ENCODE measurements at places on chromosomes 6 and 20.
A peak's percentile ranks its signal among the peaks of the same experiment; 100 is the strongest.

DNA sequence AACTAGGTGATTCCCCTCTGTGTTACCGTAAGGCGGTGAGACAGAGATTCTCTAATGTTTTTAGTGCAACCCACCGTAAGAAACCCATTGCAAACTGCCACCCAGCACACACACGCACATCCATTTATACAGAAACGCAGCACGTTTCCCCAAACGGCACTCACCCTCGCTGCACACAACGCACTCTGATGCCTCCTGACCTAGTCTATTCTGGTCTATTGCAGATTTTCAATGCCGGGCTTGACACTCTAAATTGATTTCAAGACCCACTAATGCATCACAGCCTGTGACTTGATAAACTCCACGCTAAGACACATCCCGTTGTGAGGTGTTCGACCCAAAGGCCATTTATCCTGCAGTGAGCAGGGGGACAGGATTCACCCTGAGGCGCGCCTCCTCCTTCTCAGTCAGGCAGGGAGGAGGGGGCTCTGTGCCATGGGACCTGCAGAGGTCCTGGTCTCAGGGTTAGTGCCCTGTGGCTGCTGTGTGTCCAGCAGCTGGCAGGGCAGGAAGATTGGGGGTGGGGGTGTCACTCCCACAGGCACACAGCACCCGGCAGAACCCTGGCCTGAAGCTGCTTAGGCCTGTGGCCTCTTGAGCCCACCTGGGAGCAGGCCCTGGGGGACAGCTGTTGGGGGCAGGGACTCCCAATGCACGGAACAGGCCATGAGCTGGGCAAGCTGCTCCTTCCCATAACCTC lies 335.6 kb downstream of the PREX1 start:
- no peak for DNase-seq

DNA sequence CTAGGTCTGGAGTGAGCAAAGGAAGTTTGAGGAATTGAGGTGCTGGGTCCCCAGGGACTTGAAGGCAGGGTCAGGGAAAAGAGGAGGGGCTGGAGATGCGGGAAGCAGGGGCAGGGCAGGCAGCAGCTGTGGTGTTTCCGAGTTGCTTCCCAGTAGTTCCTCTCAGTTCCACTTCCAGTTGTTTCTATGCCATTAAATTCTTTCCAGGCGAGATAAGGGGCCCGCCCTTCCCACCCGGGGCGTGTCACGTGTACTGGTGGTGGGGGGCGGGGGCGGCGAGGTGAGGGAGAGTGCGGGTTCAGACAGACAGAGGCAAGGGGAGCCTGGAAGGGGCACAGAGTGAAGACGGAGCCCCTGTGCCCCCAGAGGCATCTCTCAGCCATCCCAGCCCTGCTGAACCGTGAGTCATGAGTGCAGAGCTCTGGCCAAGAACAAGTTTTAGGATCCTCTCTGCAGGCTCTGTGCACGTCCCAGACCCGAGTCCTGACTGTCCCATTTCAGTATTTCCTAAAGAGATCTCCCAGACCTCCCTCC lies 977 bp downstream of the TNXB start:
- no peak for DNase-seq

DNA sequence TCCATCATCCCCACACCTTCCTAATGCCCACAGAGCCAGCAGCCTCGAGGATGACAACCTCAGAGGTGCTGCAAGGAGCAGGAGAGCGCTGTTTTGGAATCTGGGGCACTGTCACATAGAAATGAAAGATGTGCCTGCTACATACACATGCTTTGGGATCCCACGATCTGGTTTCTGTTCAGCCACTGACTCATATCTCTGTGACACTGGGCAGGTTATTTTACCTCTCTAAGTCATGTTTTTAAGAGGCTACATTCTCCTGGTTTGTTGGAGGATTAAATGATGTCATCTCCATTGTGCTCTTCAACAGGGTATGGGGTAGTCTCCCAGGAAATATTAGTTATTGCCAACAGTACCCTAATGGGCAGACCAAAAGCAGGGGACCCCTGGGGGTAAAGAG lies 32.6 kb upstream of the TAB2 start:
- no peak for DNase-seq

DNA sequence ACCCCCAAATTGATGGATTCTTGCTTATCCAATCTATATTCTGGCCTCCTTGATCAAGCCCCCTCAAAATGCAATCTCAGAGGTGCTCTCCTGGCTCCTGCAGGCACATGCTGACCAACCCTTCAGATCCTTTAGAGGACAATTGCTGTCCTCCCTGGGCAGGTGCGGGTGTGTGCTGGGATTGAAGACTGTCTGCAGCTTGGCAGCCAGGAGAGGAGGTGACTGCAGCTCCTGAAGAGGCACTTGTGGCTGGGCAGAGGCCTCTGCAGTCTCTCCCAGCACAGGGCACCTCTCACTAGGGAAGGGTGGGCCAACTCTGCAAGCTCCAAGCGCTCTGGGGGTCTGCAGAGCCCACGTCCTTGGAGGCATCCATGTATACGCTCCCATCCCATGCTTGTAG lies 28.5 kb downstream of the SUMO4 start:
- DNase-seq, result no peak

DNA sequence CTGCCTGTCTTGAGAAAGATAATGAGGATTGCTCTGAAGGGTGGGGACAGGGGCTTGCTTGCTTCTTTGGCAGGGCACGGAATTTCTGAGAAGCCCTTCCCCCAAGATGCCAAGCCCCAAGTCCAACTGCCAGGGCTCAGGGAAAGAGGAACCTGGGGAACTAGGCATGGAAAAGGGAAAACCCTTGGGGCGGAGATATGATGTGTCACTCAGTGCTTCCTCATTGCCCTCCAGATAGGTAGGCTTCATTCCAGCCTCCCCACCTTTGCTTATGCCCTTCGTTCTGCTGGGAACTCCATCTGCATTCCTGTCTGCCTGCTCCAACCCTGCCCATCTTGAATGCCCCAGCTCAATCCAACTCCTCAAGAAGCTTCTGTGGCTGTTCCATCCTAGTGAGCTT lies 61.2 kb downstream of the VEGFA start:
- DNase-seq, result no peak

DNA sequence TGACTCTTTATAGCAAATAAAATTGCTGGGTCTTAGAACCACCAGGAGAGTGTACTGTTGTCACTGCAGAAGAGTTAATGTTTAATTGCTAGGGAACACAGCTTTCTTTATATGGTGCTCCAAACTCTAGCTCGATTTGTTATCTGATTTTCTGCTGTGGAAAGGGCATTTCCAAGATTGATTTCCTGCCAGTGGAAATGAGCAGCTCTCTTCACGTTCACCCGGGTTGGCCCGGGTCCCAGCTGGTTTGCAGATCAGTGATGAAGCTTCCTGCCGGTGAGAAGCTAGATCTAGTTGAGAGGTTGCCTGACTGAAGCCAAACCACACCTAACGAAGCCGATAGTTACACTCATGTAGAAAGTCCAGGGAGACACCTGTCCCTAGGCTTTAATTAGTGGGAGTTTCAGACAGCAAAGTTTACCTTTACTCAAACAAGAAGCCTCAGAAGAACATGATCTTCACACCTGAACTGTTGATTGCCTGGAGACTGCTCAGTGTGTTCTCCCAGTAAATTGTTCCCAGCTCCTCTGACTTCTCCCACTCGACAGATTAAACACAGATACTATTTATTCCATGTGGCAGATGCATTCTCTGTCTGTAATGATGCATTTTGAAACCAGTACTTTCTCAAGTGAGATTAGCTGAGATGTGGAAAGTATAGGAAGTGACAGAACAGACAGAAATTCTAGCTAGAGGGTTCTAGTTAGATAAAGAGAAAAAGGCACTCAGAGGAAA lies 27.8 kb downstream of the PAQR8 start:
- DNase-seq, result peak; percentile 37

DNA sequence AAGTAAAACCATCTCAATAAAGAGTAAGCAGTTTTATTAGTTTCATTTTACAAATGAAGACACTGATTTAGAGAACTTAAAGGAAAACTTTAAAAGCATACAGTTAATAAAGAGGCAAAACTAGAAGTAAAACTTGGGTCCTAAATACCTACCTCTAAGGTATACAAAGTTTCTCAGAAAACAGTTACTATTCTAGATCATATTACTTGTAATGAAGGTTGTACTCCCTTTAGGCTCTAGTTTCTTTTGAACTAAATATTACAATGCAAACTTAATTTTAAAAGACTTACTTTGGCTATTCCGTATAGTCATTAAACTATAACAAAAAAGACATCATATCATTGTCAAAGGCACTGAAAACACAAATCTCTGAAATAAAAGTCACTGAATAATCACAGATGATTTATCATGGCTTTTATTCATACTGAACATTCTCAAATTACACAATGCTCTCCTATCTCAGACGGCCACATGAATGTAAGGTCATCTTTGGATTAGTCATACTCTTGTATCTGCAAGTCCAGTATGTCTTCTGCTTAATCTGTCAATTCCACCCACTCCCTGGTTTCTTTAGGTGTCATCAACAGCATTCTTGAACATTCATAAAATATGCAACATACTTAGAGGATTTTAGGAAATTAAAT lies 361.6 kb upstream of the RUNX2 start:
- no peak for DNase-seq

DNA sequence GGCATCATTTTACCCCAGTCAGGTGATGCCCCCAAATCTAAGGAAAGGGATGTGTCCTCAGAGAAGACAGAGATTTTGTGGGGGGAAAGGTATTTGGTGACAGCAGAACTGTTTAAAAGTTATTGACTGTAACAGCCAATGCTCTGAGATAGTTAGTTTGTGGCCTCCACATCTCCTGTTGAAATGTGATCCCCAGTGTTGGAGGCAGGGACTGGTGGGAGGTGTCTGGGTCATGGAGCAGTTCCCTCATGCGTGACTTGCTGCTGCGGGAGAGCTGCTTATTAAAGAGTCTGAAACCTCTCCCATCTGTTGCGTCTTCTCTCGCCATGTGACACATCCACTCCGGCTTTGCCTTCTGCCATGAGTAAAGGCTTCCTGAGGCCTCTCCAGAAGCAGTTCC lies 282.8 kb upstream of the FOXQ1 start:
- no peak for DNase-seq

DNA sequence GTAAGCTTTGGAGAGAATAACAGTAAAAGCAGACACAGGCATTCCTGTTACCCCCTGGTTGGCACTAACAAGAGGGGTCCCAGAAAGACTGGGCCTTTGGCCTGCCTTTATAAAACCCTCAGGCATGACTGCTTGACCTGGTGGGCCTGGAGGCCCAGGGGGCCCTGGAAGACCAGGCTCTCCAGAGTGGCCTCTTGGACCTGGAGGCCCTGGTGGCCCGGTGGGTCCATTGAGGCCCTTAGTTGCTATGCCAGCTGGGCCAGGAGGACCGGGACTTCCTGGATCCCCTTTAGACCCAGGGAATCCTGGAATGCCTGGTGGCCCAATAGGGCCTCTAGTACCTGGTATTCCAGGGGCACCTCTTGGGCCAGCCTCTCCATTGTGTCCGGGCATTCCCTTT lies 5.5 kb downstream of the COL10A1 start:
- DNase-seq, result no peak
